Stimulated activated CD4-positive, alpha-beta T cell treated with anti-CD3 and anti-CD28 coated beads, Interleukin-2, amount 100 ng/mL, for 24 hours (primary cell): ENCODE measurements at places on chromosomes 5 and 9.

- DNase-seq, result no peak
These were observed 3.9 kb upstream of the NFIB start for GRCh38 chr9:14317667-14318320.

DNA sequence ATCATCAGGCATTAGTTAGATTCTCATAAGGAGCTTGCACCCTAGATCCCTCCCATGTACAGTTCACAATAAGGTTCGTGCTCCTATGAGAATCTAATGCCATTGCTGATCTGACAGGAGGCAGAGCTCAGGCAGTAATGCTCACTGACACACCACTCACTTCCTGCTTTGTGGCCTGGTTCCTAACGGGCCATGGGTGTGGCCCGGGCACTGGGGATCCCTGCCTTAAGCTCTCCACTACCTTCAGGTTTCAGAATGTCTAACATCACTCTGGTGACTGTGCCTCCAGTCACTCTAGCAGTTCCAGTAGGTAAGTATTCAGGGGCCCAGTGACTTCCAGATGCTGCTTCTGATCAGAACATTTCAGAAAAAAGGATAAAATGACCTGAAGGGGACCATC is 152.4 kb downstream of the LRRC70 start:
- no peak for DNase-seq

DNA sequence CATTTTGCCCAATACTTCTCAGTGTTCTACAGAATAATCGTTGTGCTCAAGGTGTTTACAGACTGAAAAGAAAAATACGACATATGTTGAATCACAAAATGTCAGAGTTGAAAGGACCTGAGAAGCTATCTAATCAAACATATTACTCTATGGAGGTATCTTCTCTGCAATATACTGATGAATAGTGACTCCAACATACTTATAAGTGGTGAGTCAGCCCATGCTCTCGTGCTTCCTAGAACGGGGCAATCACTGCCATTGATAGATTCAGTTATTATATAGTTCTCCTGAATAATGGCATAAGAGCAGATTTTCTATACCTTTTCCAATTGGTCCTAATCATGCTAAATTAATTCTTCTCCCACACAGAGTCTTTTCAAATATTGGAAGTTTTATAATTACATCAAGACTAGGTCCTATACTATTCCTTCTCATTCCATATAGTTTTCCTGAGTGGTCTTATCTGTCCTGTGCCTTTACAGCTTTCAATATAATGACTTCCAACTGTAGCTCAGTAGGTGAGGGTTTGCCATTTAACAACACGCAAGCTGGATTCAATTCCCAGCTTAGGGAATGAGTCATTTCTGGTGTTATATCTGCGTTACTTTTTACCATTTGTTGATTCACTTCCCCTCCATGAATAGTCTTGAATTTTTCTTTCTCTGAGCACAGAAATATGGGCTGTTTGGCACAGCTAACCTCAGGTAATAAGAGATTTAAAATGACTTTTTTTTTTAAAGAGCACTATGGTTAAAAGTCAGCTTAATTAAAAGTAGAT is 81.1 kb downstream of the PLK2 start:
- DNase-seq, result no peak

DNA sequence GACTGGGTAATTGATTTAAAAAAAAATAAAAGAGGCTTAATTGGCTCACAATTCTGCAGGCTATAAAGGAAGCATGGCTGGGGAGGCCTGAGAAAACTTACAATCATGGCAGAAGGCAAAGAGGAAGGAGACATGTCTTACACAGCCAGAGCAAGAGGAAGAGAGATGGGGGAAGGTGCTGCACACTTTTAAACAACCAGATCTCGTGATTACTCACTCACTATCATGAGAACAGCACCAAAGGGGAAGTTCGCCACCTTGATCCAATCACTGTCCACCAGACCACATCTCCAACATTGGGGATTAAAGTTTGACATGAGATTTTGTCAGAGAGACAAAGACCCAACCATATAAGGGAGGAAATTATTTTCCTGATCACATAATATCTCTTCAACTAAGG is 138.8 kb upstream of the NR4A3 start:
- DNase-seq, result no peak

DNA sequence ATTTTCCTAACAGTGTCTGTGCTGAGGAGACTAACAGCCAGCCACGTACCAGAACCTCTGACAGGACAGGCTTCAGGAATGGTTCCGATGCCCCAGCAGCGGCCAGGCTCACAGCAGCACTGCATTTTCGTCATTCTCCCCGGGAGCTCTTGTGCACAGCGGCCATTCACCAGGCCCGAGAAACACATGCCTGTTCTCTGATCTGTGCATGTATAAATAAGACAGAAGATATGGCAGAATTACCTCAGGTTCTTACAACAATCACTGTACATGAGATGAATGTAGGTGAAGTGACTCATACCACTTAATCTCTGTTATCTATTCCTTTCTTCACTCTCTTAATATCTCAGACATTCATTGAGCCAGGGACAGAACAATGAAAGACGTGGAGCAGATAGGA is 143.0 kb downstream of the FBN2 start:
- no peak for DNase-seq

DNA sequence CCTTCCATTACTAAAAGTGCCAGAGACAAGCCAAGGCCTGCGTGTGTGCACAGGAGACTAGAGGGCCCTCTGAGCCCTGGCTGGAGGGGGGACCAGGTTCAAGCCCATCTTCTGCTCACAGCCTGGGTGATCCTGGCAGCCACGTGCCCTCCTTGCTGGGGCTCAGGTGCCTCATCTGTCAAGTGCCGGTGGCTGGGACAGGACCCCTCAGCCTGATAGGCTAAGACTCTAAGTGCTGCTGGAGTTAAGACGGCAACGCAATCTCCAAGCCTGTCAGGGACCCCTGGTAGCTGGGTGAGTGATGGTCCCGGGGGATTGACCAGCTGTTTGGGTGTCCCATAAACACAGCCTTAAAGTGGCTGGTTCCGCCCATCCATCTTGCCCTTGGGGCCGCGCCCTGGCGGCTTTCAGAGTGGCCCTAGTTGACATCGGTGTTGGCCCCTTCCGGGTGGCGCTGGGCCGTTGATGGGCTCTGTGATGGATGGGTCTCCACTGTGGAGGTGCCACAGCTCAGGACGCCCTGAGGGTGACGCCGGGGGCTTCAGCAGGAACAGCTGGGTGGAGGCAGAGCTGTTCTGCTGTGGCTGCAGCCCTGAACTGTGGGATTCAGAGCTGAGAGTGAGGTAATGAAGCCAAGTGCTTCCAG is 136.2 kb downstream of the BARX1 start:
- no peak for DNase-seq

- DNase-seq, result no peak
These were observed 20.5 kb downstream of the EQTN start for GRCh38 chr9:27276193-27277030.

DNA sequence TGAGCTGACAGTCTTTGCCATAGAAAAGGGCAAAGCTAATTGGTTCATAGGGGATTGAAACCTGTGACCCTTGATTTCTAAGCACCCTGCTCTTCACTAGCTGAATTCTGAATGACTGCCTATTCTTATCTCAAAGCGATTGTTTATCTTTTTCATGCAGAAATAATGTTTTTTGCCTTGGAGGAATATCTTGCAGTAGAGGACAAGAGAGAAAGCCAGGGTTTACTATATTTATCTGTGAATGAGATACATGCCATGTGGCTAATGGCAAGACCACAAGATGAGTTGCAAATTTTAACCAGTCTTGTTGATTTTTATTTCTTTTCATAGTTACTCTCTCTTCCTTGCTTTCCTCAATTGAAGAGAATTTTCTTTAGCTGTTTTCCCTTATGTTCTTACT is 185.0 kb downstream of the CNTLN start:
- no peak for DNase-seq

- DNase-seq, result no peak
These were observed 274.9 kb downstream of the EFNA5 start for GRCh38 chr5:107395632-107396350.

DNA sequence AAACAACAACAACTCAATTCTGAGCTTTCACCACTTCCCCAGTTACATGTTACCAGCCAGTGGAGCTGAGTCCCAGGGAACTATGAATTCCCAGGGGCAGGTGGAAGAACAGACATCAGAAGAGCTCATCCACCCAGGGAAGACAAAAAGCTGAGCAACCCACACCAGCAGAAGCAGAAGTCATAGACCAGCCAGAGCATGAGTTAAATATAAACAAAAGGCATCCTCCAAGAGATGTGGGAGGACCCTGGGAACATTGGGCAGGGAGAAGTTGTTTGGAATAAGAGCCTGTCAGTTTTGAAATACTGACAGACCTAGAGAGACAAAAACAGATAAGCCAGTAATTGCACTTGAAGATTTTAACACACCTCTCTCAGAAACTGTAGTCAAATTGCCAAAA is 102.3 kb upstream of the LMX1B start:
- DNase-seq, result no peak

- no peak for DNase-seq
These were observed 31.7 kb downstream of the MRPL22 start for GRCh38 chr5:154972476-154973080.

- no peak for DNase-seq
These were observed 505.1 kb downstream of the CDH12 start for GRCh38 chr5:22348027-22348426.

- no peak for DNase-seq
These were observed 30.6 kb downstream of the ZNF169 start for GRCh38 chr9:94289691-94290090.

DNA sequence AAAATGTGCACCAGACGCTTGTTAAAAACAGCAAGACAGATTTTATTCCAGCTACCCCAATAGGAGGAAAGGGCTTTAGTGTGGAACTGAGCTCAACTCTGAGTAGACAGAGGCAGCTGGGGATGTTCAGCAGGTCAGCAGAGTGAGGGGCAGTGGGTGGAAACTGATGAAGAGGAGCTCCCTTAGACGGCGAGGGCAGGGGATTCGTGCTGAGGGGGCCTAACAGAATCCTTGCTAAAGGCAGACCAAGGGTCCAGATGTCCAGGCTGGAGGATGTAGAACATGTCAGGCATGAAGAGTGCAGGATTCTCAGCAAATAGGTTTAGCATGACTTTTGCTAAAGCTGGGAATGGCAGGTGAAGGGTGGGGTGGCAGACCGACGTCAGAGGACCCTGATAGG is 71.9 kb upstream of the OLFM1 start:
- DNase-seq, result no peak

- DNase-seq, result no peak
These were observed 127.9 kb downstream of the EFNA5 start for GRCh38 chr5:107542831-107543231.

DNA sequence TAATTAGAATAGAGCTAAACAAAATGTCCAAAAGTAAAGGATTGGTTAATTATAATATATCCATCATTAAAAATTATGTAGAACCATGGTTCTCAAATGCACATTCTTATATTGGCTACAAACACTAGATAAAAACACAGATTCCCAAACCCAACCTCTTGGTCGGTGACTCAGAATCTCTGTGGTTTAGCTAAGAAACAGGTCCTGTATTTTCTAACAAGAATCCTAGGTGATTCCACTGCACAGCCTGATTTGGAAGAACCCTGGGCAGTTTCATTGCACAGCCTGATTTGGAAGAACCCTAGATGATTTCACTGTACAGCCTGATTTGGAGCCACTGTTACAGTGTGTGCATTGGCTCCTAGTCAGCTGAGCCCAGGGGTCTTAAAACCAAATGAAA is 67.9 kb downstream of the KIAA1958 start:
- DNase-seq, result no peak

DNA sequence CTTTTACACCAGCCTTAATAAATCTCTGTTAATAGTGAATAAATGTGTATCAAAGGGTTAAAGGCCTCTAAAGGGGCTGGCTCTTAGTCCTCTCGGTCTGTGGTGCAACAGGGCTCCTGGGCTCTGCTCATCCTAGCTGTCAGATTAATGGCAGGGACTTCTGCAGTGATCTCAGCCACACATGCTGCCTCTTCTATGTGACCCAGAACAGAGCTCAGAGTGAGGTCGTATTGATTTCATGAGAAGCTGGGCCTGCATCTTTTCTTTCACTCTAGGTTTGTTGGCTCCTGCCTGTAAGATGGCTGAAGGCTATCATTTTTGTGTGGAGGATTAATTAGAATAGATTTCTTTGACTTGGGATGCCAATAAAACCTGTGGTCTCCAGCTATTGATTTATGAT is 165.0 kb upstream of the GLRA1 start:
- DNase-seq, result no peak

- no peak for DNase-seq
These were observed 6.2 kb downstream of the PIP5K1B start for GRCh38 chr9:68711281-68711680.

DNA sequence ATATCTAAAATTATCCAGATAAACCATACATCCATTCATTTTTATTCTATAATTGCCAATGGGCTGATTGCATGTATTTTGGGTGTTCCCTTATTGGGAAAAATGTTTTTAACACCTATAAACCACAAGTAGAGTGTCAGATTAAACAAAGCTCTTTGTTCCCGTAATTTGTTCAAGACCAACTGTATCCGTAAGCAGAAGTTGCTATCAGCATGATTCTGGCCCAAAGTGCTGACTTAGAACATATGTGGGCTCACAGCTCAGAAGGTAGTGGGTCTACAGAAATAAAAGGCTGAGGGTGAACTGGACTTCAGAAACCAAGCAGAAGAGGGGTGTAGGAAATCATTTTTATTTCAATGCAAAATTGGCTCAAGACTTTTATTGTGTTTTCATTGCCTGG is 23.5 kb upstream of the IL7R start:
- no peak for DNase-seq

- DNase-seq, result no peak
These were observed 231.0 kb downstream of the CDK5RAP2 start for GRCh38 chr9:120348951-120349429.

DNA sequence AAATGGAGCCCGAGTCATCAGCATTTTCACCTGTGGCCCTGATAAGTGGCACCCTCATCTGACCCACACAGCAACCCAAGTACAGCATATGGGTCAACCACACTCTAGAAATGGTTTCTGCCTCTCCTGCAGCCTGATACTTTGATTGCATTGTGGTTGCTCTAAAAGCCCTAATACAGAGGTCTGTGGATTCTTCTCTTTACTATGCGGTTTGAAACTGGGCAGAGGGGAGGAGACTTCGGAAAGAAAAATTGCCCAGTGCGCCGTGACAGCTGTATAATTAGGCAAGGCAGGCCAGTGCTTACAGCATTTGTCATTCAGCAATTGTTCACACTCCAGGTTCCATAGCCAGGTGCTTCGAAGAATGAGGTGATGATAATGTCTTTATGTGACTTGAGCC is 361.0 kb downstream of the NFIB start:
- no peak for DNase-seq

GRCh38 chr9:116154976-116155697 is 1.5 kb downstream of the PAPPA start:
- no peak for DNase-seq

DNA sequence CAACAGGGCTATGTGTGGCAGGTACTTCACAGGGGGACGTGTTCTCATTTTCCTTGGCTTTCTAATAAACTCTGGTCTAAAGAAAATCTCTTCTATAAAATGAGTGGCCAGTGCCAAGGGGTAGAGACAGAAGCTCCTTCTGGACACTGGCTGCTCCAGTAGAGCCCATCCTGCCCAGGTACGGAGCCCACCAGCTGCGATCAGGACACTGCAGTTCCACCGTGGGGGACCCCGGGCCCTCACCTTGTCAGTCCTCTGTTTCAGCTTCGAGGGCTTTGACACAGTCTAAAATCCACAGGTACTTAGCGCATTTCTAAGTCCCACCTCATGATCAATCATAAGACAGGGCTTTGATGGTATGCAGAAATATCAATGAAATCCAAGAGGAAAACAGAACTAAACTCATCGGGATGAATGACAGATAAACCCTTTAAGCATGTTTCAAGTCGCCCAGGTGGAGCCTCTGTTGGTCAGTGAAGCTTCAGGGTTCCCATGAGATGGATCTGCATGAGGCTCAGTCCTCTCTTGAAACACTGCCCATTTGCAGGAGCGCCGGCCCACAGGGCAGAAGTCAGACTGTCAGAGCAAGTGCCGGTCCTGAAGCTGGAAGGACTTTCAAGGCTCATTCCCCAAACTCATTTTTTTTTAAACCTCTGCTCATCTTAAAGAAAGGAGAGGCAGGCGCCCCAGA is 20.3 kb upstream of the TERT start:
- no peak for DNase-seq
